ENCODE measurements at places on chromosomes 5 and 9.

GRCh38 chr5:164217464-164217863 lies 712.0 kb downstream of the MAT2B start:
- no peak for DNase-seq

DNA sequence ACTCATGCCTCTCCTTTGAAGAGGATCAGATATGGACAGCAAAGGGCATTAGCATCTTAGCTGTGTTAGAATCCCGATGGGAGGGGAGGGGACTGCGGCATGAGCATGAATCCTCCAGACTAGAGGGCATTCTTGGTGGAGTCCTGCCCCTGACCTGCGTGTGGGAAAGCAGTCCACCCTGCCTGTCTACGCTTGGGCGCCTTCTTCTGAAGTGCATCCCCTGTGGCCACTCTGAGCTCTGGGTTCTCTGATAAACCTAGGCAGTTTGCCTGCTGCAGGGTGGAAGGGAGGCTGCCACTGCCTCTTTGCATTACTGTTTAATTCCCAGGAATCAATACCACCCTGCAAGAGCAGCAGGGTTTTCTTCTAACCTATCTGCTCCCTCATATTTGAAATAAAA lies 169.3 kb downstream of the INSYN2B start:
- no peak for DNase-seq

DNA sequence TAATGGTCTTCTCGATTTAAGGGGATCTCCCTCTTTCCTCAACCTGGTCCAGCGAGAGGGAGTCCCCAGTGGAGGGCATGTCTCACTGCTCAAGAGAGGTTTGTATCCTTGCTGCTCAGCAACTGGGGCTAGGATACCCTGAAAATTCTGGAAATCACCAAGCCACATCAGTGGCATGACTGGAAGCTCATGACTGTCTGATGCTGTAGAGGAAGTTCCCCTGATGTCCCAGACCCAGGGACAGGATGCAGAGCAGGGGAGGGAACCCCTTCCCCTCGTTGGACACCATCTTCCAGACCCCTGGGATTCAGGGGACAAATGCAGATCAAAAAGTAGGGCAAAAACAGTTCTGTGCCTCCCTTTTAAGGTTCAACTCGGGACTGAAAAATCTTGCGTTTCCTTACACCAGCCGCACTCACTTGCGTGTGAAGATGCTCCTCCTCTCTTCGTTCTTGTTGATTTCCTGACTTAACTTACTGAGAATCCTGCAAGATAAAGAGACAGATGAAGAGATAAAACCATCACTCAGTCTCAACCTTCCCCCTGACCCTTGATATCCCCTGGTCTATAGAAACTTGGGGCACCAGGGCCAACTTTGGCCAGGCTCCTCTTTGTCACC lies 22.1 kb downstream of the LCP2 start:
- DNase-seq, result no peak

DNA sequence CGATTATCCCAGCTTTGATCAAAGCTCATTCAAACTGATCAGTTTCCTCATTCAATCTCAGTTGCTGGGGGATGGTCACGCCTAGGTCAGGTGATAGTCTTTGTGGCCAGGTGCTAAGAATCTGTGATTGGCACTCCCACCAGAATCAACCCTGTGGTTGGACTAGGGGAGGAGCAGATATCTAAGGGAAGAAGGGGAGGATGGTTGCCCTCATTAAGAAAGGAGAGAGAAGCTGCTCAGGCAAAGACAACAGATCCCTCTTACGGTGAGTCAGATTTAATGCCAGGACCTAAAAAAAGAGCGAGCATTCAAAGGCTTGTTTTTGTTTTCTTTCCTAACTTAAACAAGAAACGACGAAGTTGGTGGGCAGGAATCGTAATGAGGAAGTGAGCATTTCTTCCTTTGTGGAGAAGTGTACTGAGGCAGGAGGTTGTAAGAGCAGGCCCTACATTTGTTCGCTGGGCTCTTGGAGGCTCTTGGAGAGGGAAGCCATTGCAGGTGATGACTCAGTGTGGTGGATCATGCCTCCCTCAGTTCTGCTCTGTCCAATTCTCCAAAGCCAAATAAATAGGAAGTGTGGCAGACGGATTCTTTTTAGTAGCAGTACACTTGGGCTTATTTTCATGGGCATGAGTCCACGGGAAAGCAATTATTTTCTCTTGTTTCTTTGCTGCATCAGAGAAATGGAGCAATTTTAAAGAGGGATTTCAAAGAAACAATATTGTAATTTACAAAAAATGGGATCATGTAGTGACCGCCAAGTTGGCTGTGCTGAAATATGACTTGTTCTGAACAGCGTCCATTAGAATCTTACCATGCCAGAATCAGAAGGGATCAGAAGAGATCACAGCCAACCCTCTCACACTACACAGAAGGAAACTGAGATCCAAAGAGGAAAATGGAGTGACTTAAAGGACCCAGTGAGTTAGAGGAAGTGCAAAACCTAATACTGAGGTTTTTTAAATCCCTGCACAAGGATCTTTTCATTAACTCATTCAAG lies 18.7 kb upstream of the TGFBR1 start:
- DNase-seq, result no peak

All from NCI-H1092 (cell line).